ENCODE measurements at places on chromosomes 16 and 17. TPM values are rescaled to one million over a fixed set of nuclear protein-coding genes. Genes with fewer than 3 reads are reported as not detected.
A peak's percentile ranks its signal among the peaks of the same experiment; 100 is the strongest.

KRT31 gene
- 3.3 TPM for total RNA-seq

CNP gene
- total RNA-seq: 25.8 TPM

ASIC2 gene
- total RNA-seq: under 0.01 TPM

DNA sequence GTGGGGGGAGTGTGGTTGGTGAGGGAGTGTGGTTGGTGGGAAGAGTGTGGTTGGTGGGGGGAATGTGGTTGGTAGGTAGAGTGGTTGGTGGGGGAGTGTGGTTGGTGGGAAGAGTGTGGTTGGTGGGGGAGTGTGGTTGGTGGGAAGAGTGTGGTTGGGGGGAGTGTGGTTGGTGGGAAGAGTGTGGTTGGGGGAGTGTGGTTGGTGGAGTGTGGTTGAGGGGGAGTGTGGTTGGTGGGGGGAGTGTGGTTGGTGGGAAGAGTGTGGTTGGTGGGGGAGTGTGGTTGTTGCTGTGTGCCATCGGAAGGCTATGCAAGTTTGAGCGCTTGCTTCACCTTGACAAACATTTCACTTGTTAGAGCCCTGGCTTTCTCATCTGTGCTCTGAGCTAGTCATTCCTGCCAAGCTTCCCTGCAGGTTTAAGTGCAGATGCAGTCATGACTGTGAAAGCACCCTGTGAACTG, 20.1 kb downstream of the MINK1 start:
- H3K4me3 ChIP-seq: no peak overlapping the region
- H3K36me3 ChIP-seq: peaks cover 3% of the 10 kb centered on the region
- no peaks in the 10 kb centered on the region for H3K27me3 ChIP-seq
- H3K27ac ChIP-seq: no peak overlapping the region
- H3K4me1 ChIP-seq: peaks cover 17% of the 10 kb centered on the region

UBE2G1 gene
- 54.4 TPM for total RNA-seq

DNA sequence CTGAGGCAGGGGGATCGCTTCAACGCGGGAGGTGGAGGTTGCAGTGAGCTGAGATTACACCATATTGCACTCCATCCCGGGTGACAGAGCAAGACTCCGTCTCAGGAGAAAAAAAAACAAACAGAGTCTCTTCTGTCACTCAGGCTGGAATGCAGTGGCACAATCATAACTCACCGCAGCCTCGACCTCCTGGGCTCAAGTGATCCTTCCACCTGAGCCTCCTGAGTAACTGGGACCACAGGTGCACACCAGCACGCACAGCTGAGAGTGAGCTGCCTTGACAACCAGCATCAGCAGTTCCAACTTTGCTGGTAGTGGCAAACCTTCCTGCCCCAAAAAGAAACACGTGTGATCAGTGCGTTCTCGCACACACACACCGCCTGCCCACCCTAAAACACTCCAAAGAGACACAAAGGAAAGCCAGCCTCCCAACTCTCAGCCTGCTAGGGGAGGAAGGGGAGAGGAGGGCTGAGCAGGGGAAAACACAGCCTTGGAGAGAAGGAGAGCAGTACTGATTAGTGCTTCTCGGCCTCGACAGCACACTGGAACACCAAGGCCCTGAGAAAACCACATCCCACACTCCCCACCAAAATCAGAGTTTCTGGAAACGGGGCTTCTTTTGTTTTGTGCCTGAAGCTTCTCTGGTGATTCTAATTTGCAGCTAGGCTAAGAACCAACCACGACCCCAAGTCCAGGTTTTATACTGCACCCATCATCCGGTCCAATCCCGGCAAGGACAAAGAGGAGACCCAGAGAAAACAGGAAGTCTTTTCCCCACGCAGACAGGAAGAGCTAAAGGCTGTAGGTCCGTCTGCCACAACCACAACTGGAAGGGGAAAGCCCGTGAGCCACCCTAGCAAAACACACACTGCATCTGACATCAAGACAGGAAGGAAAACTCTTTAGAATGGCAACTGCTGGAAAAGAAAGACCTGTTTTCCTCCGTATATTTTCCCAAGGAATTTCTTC, 28.8 kb downstream of the ZCCHC14 start:
- no peaks in the 10 kb centered on the region for H3K27me3 ChIP-seq
- H3K27ac ChIP-seq: peak overlapping the region; percentile 95
- H3K4me1 ChIP-seq: peaks cover 44% of the 10 kb centered on the region
- H3K36me3 ChIP-seq: peaks cover 5% of the 10 kb centered on the region
- no peak overlapping the region for H3K4me3 ChIP-seq
